ENCODE measurements at places on chromosomes 3 and 15. TPM values are rescaled to one million over a fixed set of nuclear protein-coding genes. Genes with fewer than 3 reads are reported as not detected.

GUCA1C gene
- total RNA-seq, result 0.44 TPM

DNA sequence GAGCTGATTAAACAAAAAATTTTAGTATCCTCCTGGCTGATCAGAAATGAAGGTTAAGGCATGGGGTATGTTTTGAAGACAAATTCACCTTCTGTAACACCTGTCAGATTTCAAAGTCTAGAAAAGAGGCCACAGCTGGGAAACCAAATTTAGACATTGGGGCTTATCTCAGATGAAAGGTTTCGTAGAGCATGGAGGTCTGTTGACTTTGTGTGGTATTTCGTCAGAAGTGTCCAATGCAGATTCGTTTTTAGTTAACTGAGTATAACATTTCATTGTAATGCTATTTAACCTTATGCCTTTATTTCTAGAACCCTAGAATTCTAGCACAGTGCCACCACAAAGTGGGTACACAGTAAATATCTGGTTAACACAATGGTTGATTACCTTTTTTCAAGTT is 61.7 kb downstream of the FNDC3B start:
- DNase-seq, result no peak
- H3K4me3 ChIP-seq, result no peak overlapping the region

GRCh38 chr3:184820525-184820924 is 8.6 kb downstream of the VPS8 start:
- H3K4me3 ChIP-seq, result no peak overlapping the region
- no peak for DNase-seq

GRCh38 chr3:172221547-172221946 is 182.2 kb downstream of the FNDC3B start:
- no peak for DNase-seq
- H3K4me1 ChIP-seq, result peaks cover 38% of the 10 kb centered on the region
- H3K36me3 ChIP-seq, result no peaks in the 10 kb centered on the region
- peak overlapping the region; percentile 5 for H3K27ac ChIP-seq

GRCh38 chr3:120743556-120744195 is 1.1 kb downstream of the GTF2E1 start:
- peak overlapping the region; percentile 97 for H3K27ac ChIP-seq
- DNase-seq, result no peak
- H3K4me3 ChIP-seq, result peak overlapping the region; percentile 72
- peaks cover 30% of the 10 kb centered on the region for H3K4me1 ChIP-seq
- H3K27me3 ChIP-seq, result no peaks in the 10 kb centered on the region

- DNase-seq, result no peak
- no peaks in the 10 kb centered on the region for H3K27me3 ChIP-seq
- no peak overlapping the region for H3K27ac ChIP-seq
- no peaks in the 10 kb centered on the region for H3K36me3 ChIP-seq
These were observed 18.6 kb upstream of the CNTN3 start for GRCh38 chr3:74633021-74633420.

DNA sequence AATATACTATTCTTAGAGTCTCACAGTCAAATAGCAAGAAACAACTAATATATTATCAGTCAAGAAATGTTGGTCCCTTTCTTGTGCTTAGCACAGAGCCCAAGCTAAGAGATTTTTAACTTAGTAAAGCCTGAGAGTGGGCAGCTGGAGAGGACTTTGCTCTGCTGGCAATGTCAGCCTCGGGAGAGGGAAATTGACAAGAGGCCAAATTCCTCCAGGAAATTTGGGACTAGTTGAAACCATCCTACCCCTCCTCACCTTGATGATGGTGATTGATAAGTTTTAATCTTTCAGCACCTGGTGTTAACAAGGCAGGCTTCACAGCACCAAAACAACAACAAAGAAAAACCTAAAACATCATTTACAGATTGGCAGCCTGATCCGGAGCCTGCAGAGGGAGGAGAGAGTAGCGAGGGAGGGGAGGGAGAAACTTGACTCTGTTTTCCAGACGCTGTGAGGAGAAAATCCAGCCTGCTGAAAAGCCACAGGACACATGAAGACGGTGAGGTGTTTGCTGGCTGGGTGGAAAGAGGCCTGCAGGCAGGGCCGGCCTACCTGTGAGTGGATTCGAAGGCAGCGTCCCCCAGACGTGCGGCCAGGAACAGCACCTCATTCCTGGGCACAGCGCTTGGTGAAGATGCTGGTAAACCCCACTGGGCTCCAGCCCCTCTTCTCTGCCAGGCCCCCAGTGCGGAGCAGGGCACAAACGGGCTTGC is 150.9 kb downstream of the LRRC28 start:
- no peaks in the 10 kb centered on the region for H3K4me1 ChIP-seq
- H3K36me3 ChIP-seq, result no peaks in the 10 kb centered on the region
- no peak overlapping the region for H3K27ac ChIP-seq
- DNase-seq, result no peak

DNA sequence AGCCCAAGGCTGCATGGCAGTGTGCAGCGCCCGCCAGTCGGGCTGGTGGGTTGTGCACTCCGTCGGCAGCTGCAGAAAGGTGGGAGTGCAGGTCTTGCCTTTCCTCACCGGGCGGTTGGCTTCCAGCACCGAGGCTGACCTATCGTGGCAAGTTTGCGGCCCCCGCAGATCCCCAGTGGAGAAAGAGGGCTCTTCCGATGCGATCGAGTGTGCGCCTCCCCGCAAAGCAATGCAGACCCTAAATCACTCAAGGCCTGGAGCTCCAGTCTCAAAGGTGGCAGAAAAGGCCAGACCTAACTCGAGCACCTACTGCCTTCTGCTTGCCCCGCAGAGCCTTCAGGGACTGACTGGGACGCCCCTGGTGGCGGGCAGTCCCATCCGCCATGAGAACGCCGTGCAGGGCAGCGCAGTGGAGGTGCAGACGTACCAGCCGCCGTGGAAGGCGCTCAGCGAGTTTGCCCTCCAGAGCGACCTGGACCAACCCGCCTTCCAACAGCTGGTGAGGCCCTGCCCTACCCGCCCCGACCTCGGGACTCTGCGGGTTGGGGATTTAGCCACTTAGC is 4.3 kb downstream of the ISL2 start:
- no peak overlapping the region for H3K27ac ChIP-seq
- no peaks in the 10 kb centered on the region for H3K36me3 ChIP-seq
- peaks cover 100% of the 10 kb centered on the region for H3K27me3 ChIP-seq
- peak overlapping the region; percentile 7 for H3K4me3 ChIP-seq

DNA sequence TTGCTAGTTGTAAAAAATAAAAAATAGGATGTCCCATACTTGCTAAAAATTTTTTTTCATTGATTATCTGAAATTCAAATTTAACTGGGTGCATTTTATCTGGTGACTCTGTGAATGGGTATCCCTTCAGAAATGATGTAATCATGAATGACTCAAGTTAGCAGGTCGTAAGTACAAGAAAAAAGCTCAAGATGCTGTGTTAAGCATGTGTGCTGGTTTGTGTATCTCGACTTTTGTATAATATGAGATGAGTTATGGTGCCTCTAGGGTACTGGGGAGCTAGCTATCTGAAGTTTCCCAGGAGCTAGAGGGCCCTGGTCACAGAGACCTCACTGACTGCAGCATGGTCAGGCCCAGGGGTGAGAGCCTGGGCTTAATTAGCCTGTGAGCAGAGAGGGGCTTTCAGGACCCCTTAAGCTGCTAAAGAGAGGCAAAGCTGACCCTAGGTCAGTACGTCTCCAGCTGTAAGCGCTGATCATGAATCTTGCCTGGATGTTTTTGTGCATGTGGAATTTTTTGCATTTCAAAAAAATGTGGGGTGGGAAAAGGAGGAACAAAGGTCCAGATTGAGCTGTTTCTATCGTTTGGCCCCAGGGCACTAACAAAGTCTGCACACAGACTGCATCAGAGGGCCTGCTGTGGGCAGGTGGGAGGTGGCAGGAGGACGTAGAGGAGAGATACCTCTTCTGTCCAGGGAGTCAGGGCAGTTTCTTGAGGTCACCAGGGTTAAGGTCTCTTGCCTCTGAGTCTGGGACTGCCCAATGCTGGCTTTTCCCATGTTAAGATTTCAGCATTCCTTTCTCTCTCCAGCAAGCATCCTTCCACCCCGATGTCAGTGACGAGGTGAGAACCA is 233.2 kb upstream of the TPM1 start:
- H3K4me3 ChIP-seq, result no peak overlapping the region
- no peak overlapping the region for H3K27ac ChIP-seq
- no peaks in the 10 kb centered on the region for H3K27me3 ChIP-seq
- no peaks in the 10 kb centered on the region for H3K4me1 ChIP-seq
- DNase-seq, result no peak

DNA sequence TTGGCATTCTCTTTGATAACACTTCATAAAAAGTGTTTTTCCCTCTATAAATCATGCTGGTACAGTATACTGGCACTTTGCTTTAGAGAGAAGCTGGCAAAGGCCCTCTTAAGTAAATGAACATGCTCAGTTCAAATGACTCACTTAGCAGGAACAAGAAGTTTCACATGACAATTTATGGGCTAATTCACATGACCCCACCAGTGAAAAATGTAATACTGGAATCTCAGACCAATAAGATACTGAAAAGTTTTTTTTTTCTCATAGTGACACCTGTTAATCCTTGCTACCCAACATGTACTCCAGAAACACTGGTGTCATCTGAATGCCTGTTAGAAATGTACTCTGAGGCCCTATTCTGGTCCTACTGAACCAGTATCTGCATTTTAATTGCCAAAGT is 13.9 kb downstream of the BTBD1 start:
- no peak for DNase-seq
- no peaks in the 10 kb centered on the region for H3K4me1 ChIP-seq
- no peak overlapping the region for H3K27ac ChIP-seq
- no peaks in the 10 kb centered on the region for H3K27me3 ChIP-seq

MYO5A gene
- total RNA-seq, result 37.6 TPM

GRCh38 chr15:99424978-99425656 is 140.7 kb upstream of the MEF2A start:
- H3K36me3 ChIP-seq, result no peaks in the 10 kb centered on the region
- peak overlapping the region; percentile 46 for H3K27ac ChIP-seq
- no peaks in the 10 kb centered on the region for H3K4me1 ChIP-seq
- no peaks in the 10 kb centered on the region for H3K27me3 ChIP-seq
- no peak overlapping the region for H3K4me3 ChIP-seq

P2RY1 gene
- 3.0 TPM for total RNA-seq

BBS4 gene
- 21.6 TPM for total RNA-seq

- peak overlapping the region; percentile 50 for H3K4me3 ChIP-seq
- H3K27me3 ChIP-seq, result peaks cover 68% of the 10 kb centered on the region
- H3K27ac ChIP-seq, result no peak overlapping the region
- H3K4me1 ChIP-seq, result peaks cover 9% of the 10 kb centered on the region
These were observed 23.0 kb upstream of the ANP32A start for GRCh38 chr15:68843425-68844311.

DNA sequence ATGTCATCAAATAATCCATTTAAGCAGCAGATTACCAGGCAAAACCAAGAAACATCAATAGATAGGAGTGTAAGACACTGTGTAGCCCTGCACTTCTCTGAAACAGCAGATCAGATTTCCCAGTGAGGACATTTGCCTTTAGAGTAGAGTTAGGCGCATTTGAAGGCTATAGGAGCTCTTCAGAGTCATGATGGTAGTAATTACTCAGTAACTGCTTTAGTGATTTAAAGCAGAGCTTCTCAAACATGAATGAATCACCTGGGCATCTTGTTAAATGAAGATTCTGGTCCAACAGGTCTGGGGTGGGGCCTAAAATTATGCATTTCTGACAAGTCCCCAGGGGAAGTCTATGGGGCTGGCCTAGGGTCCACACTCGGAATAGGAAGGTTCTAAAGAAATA is 36.9 kb downstream of the THRB start:
- H3K36me3 ChIP-seq, result no peaks in the 10 kb centered on the region
- H3K27ac ChIP-seq, result no peak overlapping the region
- H3K4me1 ChIP-seq, result peaks cover 12% of the 10 kb centered on the region

DNA sequence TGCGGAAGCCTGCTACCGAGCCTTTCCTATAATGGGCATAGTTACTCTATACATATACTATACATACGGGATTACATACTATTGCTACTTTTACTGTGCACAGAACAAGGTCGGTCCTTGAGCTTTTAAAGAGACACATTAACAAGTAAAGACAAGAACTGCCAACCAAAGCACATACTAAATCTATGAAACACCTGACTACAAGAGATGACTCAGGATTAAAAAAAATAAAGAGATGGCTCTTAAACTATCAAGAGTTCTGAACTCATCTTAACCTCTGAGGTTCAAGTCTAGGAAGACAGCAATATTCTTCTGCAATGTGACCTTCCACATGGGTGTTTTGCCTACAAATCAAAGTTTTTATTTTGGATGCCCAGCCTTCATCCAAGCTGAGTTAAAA is 106.8 kb downstream of the TNIK start:
- no peak overlapping the region for H3K4me3 ChIP-seq
- no peak overlapping the region for H3K27ac ChIP-seq
- H3K4me1 ChIP-seq, result peaks cover 17% of the 10 kb centered on the region
- DNase-seq, result no peak

DNA sequence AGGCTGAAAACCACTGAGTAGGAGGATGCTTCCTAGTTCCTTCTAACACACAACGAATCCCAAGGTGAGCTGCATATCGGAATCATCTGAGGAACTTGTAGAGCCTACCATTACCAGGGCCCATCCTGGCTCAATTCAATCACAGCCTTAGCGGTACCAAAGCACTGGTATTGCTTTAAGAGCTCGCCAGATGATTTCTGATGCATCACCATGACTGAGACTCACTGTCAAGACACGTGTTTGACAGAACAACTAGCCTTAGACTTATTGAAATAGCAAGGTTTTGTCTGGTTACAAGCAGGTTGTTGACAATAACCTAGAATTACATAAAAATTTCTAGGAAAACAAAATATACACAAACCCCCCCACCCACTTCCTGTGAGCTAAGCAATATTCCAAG is 68.5 kb downstream of the CBLB start:
- peaks cover 39% of the 10 kb centered on the region for H3K4me1 ChIP-seq
- DNase-seq, result no peak
- H3K4me3 ChIP-seq, result no peak overlapping the region
- H3K36me3 ChIP-seq, result no peaks in the 10 kb centered on the region
- H3K27ac ChIP-seq, result no peak overlapping the region

- no peak overlapping the region for H3K27ac ChIP-seq
- H3K4me3 ChIP-seq, result no peak overlapping the region
- no peaks in the 10 kb centered on the region for H3K36me3 ChIP-seq
- no peak for DNase-seq
- H3K27me3 ChIP-seq, result no peaks in the 10 kb centered on the region
- H3K4me1 ChIP-seq, result no peaks in the 10 kb centered on the region
These were observed 370.3 kb upstream of the TPM1 start for GRCh38 chr15:62672268-62672667.

PTPRG gene
- total RNA-seq, result 57.6 TPM

EBLN2 gene
- 8.9 TPM for total RNA-seq

GRCh38 chr15:29045717-29046116 is 159.9 kb downstream of the APBA2 start:
- no peaks in the 10 kb centered on the region for H3K36me3 ChIP-seq
- H3K27me3 ChIP-seq, result no peaks in the 10 kb centered on the region
- H3K4me3 ChIP-seq, result no peak overlapping the region
- H3K27ac ChIP-seq, result no peak overlapping the region

GRCh38 chr3:11375333-11376088 is 103.3 kb downstream of the ATG7 start:
- DNase-seq, result no peak
- no peaks in the 10 kb centered on the region for H3K4me1 ChIP-seq
- H3K4me3 ChIP-seq, result no peak overlapping the region
- H3K27me3 ChIP-seq, result no peaks in the 10 kb centered on the region
- no peaks in the 10 kb centered on the region for H3K36me3 ChIP-seq

- no peak overlapping the region for H3K4me3 ChIP-seq
- no peaks in the 10 kb centered on the region for H3K4me1 ChIP-seq
- no peaks in the 10 kb centered on the region for H3K36me3 ChIP-seq
- no peak for DNase-seq
These were observed 94.1 kb upstream of the PRICKLE2 start for GRCh38 chr3:64319391-64319790.

UBE2E2 gene
- total RNA-seq, result 26.5 TPM
